Cortex of kidney (tissue), 1 donor: ENCODE measurements at places on chromosomes 7 and 10.

DNA sequence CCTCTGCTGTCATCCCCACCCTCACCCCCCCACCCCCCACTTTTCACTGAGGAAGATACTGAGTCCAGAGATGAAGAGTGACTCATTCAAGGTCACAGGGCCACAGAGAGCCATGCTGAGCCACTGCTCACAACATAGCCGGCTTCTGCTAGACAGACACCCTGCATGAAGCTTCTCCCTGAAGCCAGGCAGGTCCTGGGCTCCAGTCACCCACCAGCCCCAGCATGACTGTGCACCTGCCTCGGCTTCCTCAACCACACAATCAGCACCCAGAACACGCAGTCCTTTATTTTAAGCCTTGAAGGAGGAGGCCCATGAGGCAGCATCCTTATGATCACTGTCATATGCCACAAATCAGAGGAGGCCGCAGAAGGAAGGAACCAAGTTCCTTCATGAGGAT is 19.2 kb upstream of the PRKAG2 start:
- DNase-seq, result no peak

DNA sequence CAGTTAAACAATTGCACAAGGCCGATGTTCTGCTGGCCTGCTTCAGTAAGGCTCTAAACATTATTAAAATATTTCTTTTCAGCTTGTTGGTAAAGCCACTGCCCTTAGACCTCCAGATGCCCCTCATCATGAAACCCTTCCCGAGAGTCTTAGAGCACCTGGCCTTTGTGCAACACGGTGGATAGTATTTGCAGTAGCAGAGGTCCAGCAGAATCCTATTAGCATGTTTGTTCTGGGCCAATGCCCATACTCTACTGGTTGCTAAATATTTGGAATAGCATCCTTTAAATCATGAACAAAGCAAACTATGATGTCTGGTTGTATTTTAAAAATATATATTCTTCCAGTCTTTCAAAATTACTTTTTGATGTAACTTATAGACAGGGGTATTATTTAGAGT is 584.6 kb downstream of the CNTNAP2 start:
- no peak for DNase-seq

GRCh38 chr7:132446260-132446659 is 130.0 kb downstream of the PLXNA4 start:
- DNase-seq, result no peak

DNA sequence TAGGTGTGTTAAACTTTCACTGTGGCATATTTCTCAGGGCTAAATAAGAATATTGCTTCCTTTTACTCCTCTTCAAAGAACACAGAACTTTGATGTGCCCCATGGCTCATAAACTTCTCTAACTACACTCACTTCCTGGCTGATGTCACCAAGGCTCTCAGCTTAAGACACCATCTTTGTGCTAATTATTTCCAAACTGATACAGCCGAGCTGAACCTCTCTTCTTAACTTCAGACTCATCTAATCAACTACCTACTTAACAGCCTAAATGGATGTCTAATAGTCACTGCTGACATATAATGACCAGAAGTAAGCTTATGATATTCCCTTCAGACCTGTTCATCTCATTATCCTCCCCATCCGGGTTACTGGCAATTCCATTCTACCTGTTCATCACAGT is 3.6 kb downstream of the C10orf67 start:
- DNase-seq, result no peak

GRCh38 chr7:140607441-140607989 is 33.1 kb downstream of the DENND2A start:
- no peak for DNase-seq

- DNase-seq, result no peak
Observed at GRCh38 chr7:76343294-76343930, 15.4 kb downstream of the YWHAG start.

GRCh38 chr7:80883154-80884025 is 35.5 kb downstream of the SEMA3C start:
- DNase-seq, result no peak

- no peak for DNase-seq
Observed at GRCh38 chr10:93921338-93921737, 27.6 kb downstream of the SLC35G1 start.

GRCh38 chr10:119341459-119342301 is 134.3 kb downstream of the GRK5 start:
- DNase-seq, result no peak

DNA sequence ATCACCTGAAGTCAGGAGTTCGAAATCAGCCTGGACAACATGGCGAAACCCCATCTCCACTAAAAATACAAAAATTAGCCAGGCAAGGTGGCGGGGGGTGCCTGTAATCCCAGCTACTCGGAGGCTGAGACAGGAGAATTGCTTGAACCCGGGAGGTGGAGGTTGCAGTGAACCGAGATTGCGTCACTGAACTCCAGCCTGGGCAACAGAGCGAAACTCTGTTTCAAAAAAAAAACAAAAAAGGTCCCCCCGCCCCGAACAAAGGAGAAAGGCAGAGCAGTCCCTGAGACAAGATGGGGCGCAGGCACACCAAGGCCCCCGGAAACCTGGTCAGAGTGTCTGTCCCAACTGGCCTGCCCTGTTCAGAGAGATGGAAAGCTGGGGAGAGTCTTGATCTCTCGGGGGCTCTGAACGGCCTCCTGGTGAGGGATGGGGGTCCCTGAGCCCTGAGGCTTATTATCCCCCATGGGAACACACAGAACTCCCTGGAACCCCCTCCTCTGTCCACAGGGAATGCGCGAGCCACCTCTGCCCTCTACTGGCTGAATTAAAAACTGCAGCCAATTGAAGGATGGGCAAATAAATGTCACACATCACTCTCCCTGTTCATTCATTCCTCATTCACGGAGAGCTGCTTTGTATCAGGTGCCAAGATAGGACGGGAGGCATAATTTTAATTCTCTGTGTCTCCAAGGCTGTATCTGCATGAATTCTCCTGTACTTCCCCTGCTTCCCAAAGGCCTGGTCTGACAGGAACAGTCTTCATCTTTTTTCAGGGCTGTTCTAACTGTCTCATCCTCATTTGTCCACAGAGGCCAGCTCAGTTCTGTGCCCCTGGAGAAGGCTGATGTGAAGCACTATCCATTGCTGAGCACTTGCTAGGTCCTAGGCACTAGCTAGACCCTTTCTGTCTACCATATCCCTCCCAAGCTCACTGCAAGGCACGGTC is 28.9 kb downstream of the MAT1A start:
- DNase-seq, result no peak

GRCh38 chr7:118372530-118372929 is 148.0 kb downstream of the ANKRD7 start:
- no peak for DNase-seq

DNA sequence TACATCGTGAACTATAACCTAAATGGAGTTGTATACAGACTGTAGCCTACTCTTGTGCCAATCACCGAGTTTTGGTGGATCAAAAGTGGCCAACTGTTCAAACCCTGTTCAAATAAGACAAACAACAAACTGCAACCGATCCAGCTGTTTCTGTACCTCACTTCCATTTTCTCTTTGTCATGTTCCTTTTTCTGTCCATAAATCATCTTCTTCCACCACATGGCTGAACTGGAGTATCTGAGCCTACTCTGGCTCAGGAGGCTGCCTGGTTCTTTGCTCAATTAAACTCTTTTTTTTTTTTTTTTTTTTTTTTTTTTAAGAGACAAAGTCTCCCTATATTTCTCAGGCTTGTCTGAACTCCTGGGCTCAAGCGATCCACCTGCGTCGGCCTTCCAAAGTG is 59.0 kb upstream of the NPVF start:
- DNase-seq, result no peak

DNA sequence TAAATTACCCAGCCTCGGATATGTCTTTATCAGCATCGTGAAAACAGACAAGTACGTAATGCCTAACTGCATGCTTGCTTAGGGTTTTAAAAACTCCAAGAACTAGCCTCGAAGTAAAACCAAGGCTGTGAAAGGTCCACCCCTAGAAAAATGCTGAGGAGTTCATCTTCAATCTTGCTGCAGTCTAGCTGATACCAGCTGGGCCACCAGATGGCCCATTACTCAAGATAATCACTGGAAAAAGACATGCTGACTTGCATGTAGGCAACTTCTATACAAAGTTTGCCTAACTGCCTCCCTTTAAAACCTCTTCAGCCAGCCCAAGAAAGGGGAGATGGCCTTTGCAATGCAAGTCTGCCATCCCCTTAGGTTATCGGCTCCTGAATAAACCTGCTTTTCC is 614.1 kb downstream of the GALNT17 start:
- DNase-seq, result no peak

GRCh38 chr7:159023746-159024145 is 120.9 kb downstream of the VIPR2 start:
- no peak for DNase-seq

DNA sequence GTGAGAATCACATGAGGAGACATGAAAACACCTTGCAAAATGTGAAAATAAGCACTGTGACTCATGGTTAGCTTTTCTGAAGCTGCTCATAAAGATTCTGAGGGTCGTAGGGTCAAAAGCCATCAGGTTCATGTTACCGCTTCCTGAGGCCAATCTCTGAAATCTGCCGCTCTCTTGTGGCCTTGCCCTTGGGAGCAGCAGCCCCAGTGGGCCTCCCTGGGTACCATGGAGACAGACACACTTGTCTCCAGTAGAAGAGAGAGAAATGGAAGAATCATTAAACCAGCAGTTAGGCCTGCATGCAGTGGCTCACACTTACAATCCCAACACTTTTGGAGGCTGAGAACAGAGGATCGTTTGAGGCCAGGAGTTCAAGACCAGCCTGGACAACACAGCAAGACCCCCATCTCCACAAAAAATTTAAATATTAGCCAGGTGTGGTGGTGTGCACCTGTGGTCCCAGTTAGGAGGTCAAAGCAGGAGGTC is 42.8 kb downstream of the NIPSNAP2 start:
- no peak for DNase-seq

GRCh38 chr10:107498983-107499382 is 334.5 kb upstream of the SORCS1 start:
- DNase-seq, result no peak
